ENCODE measurements at places on chromosomes 7 and 10. TPM values are rescaled to one million over a fixed set of nuclear protein-coding genes. Genes with fewer than 3 reads are reported as not detected.

The GRID2IP gene
- under 0.01 TPM for total RNA-seq

The CRPPA gene
- total RNA-seq: 0.85 TPM

The LAMB1 gene
- 969 TPM for total RNA-seq

The SKIDA1 gene
- total RNA-seq: 0.36 TPM

The OR2A12 gene
- total RNA-seq: not detected

The MOGAT3 gene
- not detected for total RNA-seq

The CHN2 gene
- under 0.01 TPM for total RNA-seq

The SGCE gene
- total RNA-seq: 47.1 TPM

The NOLC1 gene
- 40.3 TPM for total RNA-seq

The PRLHR gene
- total RNA-seq: not detected

The GIMAP8 gene
- 60.6 TPM for total RNA-seq

The TRPV5 gene
- total RNA-seq: not detected

The TRUB1 gene
- 23.7 TPM for total RNA-seq

The CDH23 gene
- under 0.01 TPM for total RNA-seq

The GIMAP4 gene
- 135 TPM for total RNA-seq

The GNGT1 gene
- total RNA-seq: not detected

The MRLN gene
- not detected for total RNA-seq

The TAS2R41 gene
- not detected for total RNA-seq

The OPN1SW gene
- total RNA-seq: not detected

The NUTM2D gene
- 0.81 TPM for total RNA-seq

The PAX2 gene
- not detected for total RNA-seq

The ITGB1 gene
- total RNA-seq: 1,430 TPM

The ANKRD61 gene
- 0.09 TPM for total RNA-seq

The FRMD4A gene
- 90.2 TPM for total RNA-seq

The CUBN gene
- 1.4 TPM for total RNA-seq

The CADPS2 gene
- 53.7 TPM for total RNA-seq

The GIMAP7 gene
- 16.2 TPM for total RNA-seq

The SPDYE2B gene
- total RNA-seq: not detected

The PALD1 gene
- total RNA-seq: 25.0 TPM

Data from endothelial cell of coronary artery (primary cell).